Upper lobe of left lung (tissue), 6 donors: ENCODE measurements at places on chromosomes 7 and 10. TPM values are rescaled to one million over a fixed set of nuclear protein-coding genes. Genes with fewer than 3 reads are reported as not detected.

The CYP2E1 gene
- 1.6 TPM for total RNA-seq

The NKX2-3 gene
- total RNA-seq, result not detected

The UPK3BL1 gene
- 65.0 TPM for total RNA-seq

The CPA1 gene
- total RNA-seq, result not detected

The ANKIB1 gene
- total RNA-seq, result 39.8 TPM

The ADCYAP1R1 gene
- total RNA-seq, result 0.10 TPM

The RAMP3 gene
- 154 TPM for total RNA-seq

The DENND11 gene
- 32.5 TPM for total RNA-seq

The LRIT1 gene
- total RNA-seq, result not detected

The LRRD1 gene
- not detected for total RNA-seq

The STARD3NL gene
- 46.1 TPM for total RNA-seq

The GPR15LG gene
- total RNA-seq, result 0.37 TPM

The ABCB1 gene
- 2.2 TPM for total RNA-seq

The LGI1 gene
- not detected for total RNA-seq

The TRPV6 gene
- total RNA-seq, result 0.79 TPM

The CXCL12 gene
- 3.5 TPM for total RNA-seq

The LRRC4 gene
- 4.2 TPM for total RNA-seq

The MMP21 gene
- total RNA-seq, result 0.69 TPM

The ZNF488 gene
- total RNA-seq, result not detected

The CCAR1 gene
- total RNA-seq, result 30.4 TPM

The TMEM229A gene
- not detected for total RNA-seq

The LRRTM3 gene
- not detected for total RNA-seq

The ATOH7 gene
- not detected for total RNA-seq

The LARP4B gene
- total RNA-seq, result 151 TPM
